ENCODE measurements at places on chromosomes 6 and 20.

DNA sequence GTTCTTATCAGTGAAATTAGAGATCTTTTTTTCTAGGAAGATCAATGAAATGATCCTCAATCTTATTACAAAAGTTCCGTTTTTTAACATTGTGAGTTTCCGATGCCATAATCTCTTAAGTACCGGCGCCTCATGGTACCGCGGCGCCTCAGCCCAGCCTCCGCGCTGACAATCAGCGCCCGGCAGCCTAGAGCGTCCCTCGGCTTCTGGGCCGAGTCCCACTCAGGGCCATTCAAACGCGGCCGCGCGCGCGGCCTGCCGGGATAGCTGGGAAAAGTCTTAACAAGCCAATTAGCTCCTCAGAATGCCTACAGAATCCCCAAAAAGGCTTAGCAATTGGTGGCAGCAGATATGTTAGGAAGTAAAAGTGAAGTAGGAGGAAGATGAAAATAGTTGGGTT, 204.8 kb downstream of the ADGB start:
- H3K4me3 ChIP-seq, result no peak overlapping the region
- H3K27me3 ChIP-seq, result no peaks in the 10 kb centered on the region
- H3K27ac ChIP-seq, result no peak overlapping the region
- H3K36me3 ChIP-seq, result no peaks in the 10 kb centered on the region
- no peaks in the 10 kb centered on the region for H3K4me1 ChIP-seq

DNA sequence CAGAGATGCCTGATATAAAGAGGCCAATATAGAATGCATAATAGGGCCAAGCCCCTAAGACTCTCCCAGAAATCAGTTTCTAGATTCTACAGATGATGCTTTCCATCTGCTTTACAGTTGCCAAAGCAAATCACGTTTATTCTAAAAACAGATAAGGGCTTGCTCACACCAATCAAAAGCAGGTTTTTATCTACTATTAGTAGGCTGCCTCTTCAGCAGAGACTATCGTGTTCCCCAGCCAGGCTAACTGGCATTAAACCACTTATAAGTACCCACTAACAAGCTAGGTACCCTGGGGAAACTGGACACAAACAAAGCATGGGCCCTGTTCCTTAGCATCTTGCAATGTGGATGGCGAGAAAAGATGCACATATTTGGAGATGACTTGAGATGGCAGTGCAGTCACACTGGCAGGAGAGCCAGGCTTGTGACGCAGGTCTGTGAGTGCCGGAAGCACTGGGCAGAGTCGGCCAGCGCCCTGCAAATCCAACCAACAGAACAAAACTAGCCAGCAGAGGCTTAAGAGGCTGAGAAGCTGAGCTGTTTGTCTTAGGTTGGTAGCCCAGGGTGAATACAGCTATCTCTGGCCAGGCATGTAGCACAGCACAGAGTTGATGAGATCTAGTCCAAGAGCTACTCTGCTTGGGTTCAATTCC, 73.4 kb downstream of the GFOD1 start:
- no peaks in the 10 kb centered on the region for H3K36me3 ChIP-seq
- peaks cover 33% of the 10 kb centered on the region for H3K4me1 ChIP-seq
- H3K27ac ChIP-seq, result no peak overlapping the region
- H3K27me3 ChIP-seq, result peaks cover 7% of the 10 kb centered on the region

DNA sequence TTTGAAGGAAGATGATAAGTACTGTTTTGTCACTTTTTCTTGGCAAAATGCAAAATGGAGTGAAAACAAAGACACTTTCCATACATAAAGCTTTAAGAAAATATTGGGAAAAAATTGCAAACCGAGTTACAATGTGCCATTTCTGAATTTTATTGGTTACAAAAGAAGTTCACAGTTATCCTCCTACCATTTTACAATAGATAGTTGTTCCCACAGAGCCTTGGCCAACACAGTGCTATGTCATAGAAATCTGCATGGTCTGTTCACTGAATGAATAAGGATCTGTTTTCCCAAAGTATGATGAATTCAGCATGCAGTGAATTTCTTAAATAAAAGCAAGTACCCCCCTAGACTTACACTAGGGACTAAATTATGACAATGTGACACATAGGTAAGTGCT, 268.2 kb upstream of the POU3F2 start:
- H3K27me3 ChIP-seq, result no peaks in the 10 kb centered on the region
- H3K27ac ChIP-seq, result no peak overlapping the region
- no peak for DNase-seq
- H3K4me1 ChIP-seq, result no peaks in the 10 kb centered on the region
- H3K4me3 ChIP-seq, result no peak overlapping the region

DNA sequence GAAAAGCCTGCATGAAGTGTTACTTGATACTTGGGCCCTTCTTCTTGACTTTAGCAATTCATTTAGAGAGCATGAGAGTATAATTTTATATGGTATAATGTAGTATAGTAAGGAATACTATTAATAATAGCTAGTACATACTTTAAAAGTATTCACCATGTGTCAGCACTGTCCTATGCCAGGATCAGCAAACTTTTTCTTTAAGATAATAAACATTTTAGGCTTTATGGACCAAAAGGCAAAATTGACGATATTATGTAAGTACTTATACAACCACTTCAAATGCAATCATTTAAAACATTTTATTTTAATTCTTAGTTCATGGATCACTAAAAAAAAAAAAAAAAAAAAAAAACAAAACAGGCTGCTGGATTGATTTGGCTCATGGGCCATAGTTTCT, 163.9 kb downstream of the IBTK start:
- H3K27ac ChIP-seq, result no peak overlapping the region
- no peak for DNase-seq
- H3K4me1 ChIP-seq, result no peaks in the 10 kb centered on the region
- no peaks in the 10 kb centered on the region for H3K27me3 ChIP-seq

GRCh38 chr6:35664945-35665344, 23.8 kb downstream of the FKBP5 start:
- H3K4me3 ChIP-seq, result no peak overlapping the region
- H3K4me1 ChIP-seq, result no peaks in the 10 kb centered on the region
- H3K27me3 ChIP-seq, result no peaks in the 10 kb centered on the region
- no peaks in the 10 kb centered on the region for H3K36me3 ChIP-seq

DNA sequence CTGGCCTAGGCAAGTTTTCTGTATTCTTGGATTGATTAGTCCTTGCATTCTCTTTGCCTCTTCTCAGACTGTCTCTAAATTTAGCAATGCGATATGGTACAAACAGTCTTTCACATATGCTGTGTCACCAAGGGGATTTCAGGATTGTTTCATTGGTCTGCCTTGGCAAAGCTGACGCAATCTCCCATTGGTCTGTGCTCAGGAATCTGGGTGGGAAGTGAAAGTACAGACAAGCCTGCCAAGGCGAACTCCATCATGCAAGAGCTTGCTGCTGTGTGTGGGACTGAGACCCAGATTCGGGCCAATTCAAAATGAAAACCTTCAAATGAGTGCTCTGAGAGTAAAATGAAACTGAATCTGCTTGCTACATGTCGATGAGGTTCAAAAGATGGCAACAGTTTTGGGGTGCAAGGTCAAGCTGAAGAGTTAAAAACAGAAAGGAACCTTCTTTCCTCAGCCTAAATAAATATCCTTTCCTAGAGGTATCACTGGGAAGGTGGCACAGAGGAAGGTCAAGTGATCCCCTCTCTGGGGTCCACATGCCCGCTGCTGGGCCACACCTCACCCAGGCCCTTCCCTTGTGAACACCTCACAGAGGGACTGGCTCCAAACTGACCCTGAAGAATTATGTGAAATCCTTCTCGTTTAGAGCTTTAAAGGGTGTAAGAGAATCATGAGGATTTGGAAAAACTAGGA, 198.8 kb upstream of the PREP start:
- H3K27me3 ChIP-seq, result peaks cover 7% of the 10 kb centered on the region
- peaks cover 64% of the 10 kb centered on the region for H3K4me1 ChIP-seq
- no peaks in the 10 kb centered on the region for H3K36me3 ChIP-seq
- DNase-seq, result no peak

DNA sequence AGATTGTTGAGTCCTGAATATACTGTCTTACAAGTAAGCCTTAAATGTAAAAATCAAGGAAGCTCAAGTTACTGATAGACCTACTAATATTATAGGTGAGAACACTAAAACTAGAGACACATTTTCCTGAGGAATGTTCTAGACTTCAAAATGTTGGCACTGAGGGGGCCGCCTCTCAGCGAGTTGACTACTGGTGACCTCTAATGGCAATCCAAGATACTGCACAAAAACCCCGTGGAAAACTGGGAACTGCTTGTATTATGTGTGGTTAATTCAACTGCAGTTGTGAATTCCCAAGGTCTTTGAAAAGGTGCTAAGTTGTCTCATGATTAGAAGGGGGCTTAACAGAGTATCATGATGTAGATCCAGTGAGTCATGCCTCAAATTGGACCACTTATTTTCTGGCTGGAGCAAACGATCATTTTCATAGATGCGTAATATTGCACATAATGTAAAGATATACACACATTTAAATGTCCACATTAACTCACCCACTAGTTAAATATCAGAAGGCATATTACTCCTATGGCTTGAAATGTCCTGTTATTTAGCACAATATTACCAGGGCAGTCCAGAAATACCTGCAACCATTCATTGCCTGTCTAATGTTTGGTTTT, 336.2 kb downstream of the FOXA2 start:
- peaks cover 19% of the 10 kb centered on the region for H3K4me1 ChIP-seq
- H3K4me3 ChIP-seq, result no peak overlapping the region

DNA sequence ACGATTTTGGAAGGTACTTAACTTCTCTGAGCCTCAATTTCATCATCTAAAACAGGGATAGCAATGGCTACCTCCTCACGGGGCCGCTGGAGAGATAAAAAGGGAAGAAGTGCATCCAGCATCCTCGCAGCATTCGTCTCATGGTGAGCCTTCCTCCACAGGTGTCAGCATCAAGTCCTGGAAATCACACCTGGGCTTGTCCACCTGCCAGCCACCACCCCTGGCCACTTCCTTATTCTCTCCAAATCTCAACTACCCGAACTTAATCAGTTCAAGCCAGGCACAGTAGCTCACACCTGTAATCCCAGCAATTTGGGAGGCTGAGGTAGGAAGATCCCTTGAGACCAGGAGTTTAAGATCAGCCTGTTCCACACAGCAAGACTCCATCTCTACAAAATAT, 234.5 kb downstream of the LY86 start:
- no peak overlapping the region for H3K27ac ChIP-seq
- peaks cover 12% of the 10 kb centered on the region for H3K4me1 ChIP-seq
- no peaks in the 10 kb centered on the region for H3K36me3 ChIP-seq
- peaks cover 3% of the 10 kb centered on the region for H3K27me3 ChIP-seq
- no peak for DNase-seq

DNA sequence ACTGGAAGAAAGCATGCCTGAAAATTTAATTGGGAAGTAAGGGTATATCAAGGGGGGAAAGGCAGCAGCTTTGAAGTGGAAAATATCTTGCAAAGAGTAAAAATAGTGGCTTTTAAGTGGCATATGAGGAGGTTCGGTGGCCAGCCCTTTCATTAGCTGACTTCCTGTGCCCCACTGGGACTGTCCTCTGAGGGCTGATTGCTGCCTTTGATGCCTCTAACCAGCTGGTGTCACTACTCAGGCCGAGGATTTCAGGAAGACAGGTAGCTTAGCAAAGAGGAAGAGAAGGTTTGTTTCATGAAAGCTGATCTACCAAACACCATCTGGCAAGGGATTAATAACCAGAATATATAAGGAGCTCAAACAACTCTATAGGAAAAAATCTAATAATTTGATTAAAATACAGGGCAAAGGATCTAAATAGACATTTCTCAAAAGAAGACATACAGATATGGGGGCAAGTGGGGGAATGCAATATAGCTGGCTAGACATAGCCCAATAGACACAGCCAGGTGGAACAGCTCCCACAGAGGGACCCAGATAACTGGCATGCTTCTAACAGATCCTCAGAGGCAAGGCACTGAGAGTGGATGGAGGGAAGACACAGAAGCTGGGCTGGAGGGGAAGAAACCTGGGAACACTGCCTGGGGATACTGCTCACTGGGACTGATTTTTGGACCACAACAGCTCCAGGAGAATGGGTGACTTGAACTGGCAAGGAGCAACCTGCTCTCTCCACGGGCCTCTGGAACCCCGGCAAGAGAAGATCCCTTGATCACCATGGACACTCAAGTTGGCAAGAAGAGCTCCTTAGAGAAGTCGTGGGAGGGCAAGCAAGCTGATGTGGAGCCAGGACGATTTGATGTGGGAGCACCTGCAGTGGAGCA, 33.2 kb downstream of the CCN2 start:
- H3K4me3 ChIP-seq, result no peak overlapping the region
- no peak for DNase-seq
- H3K27ac ChIP-seq, result no peak overlapping the region
- H3K36me3 ChIP-seq, result no peaks in the 10 kb centered on the region
- H3K27me3 ChIP-seq, result no peaks in the 10 kb centered on the region

DNA sequence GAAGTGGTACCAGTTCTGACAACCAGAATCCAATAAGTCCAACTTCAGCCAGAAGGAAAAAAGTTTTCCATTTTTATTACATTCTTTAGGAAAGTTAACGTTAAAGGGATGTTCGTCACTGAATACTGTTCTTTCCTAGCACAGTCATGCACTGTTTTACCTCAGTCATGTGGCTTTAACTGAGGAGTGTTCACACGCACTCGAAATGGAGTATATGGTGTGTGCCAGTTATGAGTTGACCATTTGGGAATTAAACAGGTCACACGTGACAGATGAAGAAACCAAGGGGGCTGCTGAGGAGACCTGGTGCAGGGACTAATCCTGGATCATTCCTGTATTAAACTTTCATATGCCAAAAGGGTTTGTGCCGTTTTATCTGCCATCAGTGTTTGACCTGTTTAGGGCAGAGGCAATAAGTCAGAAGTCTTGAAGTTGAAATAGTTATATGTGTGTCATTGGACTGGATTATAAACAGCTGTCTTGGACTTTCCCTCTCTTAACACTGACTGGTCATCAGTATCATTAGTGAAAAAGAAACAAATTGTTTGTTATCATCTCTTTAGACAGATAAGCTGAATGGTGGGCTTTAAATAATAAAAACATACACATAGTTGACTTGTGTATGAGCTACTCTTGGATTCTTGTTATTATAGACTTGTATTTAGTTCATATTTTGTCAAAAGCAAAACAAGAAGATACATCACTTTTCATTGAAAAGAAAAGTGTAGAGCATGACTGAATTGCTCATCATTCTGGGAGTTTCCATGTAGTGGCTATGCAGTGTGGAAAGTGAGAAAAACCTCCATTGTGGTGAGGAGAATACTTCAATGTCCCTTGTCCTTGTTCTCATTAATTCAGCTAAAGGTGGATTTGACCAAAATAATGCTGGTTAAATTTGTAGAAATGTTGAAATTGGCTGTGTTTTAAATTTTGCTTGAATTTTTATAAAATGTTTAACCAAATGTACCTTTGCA, 123.5 kb upstream of the SAMD5 start:
- no peak overlapping the region for H3K4me3 ChIP-seq
- no peak for DNase-seq
- peaks cover 35% of the 10 kb centered on the region for H3K36me3 ChIP-seq
- H3K4me1 ChIP-seq, result no peaks in the 10 kb centered on the region
- no peaks in the 10 kb centered on the region for H3K27me3 ChIP-seq

GRCh38 chr6:167270499-167271311, 20.4 kb upstream of the UNC93A start:
- peaks cover 9% of the 10 kb centered on the region for H3K27me3 ChIP-seq
- H3K4me1 ChIP-seq, result peaks cover 62% of the 10 kb centered on the region
- DNase-seq, result no peak
- H3K27ac ChIP-seq, result no peak overlapping the region
- H3K4me3 ChIP-seq, result no peak overlapping the region
- no peaks in the 10 kb centered on the region for H3K36me3 ChIP-seq

Data from nephron progenitor cell (in vitro differentiated cells).